Stimulated activated CD4-positive, alpha-beta T cell treated with anti-CD3 and anti-CD28 coated beads, TNF-alpha, amount 100 ng/mL, for 24 hours (primary cell): ENCODE measurements at places on chromosomes 1 and 21.

DNA sequence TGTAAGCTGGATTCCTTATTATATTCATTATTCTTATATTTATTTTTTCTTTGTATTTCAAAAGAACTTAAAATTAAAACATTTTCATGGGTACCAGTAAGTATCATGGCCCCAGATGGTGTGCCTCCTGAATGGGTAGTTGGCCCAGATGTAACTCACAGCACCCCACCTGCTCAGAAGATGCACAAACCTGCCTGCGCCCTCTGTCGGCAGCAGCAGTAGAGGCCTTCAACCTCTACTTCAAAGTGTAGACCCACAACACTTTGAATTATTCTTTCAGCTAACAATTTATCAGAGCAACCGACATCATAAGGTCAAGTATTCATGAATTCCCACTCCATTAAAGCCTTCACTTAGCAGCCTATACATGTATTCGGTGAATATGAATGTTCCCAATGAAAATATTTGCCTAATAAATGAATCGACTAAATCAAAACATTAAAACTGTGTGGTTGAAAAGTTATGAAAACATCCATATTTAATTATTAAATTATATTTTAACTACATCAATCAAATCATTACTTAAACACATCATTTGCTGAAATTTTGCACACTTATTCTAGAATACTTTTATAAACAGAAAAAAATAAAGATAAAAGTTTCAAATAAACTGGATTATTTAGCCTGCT lies 25.4 kb downstream of the PIGM start:
- peak; percentile 46 for DNase-seq

DNA sequence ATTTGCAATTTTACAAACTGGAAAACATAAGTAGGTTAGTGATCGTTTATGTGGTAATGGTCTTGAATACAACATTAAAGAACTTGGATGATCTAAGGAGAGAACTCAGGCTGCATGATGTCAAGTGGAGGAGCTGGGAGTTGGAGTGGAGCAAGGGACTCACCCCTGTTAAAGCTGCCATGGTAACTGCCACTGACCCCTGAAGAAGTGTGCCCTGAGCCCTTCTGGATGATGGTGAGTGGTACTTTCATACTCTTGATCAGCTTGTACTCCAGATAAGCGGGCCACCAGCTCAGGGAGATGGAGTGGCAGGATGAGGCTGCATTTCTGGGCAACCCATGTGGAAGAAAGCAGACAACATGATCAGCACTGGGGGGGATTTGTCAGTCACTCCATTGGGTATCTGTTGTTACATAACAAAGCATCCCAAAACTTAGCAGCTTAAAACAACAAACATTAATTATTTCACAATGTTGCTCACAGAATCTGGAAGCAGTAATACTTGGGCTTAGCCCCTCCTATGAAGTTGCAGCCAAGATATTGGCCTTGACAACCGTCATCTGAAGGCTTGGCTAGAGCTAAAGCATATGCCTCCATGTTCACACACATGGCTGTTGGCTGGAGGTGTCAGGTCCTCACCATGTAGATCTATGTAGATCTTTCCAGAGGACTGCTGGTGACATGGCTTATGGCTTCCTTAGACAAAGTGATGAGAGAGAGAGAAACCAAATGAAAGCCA lies 213.8 kb downstream of the DUSP10 start:
- DNase-seq: no peak

DNA sequence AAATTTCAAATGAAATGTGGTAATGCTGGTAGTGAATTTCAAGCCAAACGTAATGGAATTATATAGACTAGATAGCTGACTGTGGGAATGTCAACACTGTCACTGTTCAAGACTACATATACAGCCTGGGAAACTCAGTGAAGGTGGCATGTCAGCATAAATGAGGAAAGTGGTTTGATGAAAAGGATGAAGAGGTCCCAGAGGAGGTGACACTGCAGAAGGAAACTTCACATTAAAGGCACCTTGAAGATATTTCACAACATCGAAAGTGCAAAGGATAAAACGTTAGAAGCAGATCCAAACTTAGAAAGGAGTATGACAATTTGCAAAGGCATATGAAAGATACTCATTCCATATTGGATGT lies 25.7 kb downstream of the MAPKAPK2 start:
- DNase-seq: no peak

- DNase-seq: peak; percentile 50
These were observed at the start of gene BEND5 for GRCh38 chr1:48776393-48777218. TSS of gene BEND5 (minus strand) at chr1:48776891. CDS start at chr1:48776831, 60 bp downstream.

GRCh38 chr1:102896286-102896685 lies 212.0 kb downstream of the COL11A1 start:
- no peak for DNase-seq

DNA sequence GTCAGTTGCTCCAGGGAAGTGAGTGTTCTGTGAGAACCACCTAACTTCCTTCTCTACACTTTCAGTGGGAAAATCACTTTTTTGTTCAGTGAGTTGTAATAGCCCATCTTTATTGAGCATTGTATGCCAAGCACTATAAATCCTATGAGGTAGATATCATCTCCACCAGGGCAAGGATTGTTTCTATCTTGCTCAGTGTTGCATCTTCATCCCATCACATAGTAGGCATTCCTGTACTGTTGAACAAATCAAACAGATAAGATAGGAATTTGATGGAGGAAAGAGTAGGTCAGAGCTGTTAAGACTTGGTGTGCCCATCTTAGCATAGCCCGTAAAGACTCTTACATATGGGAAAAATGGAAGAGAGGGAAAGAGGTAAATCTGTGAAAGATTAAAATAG lies 2.9 kb upstream of the PIGV start:
- DNase-seq: no peak

GRCh38 chr1:218677026-218677425 lies 331.9 kb downstream of the TGFB2 start:
- no peak for DNase-seq

- no peak for DNase-seq
These were observed 40.8 kb downstream of the BCAR3 start for GRCh38 chr1:93640656-93641440.

DNA sequence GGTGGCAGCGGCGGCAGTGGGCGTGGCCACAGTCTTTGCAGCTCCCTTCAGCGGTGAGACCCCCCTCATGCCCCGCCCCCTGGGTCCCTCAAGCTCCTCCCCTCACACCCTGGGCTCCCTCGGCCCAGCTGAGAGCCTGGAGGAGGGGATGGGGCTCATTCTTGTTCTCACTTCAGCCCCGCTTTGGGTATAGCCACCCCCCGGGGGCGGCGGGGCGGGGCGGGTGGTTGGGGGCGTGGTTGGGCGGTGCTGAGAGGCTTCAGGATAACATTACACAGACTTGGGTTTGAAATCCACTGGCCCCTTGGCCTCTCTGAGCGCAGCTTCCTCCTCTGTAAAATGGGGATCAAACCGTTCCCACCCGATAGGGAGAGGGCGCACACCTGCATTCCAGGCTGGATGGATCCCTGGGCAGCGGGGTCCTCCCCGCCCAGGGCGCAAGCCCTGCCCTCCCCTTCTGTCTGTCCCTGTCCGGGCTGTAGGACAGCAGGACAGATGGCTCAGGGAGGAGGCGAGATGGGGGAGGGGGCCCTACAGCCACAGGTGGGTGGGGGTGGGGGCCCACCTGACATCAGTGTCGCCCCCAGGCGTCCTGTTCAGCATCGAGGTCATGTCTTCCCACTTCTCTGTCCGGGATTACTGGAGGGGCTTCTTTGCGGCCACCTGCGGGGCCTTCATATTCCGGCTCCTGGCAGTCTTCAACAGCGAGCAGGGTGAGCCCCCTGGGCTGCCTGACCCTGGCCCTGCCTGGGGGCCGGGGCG lies 5.1 kb downstream of the CLCNKA start:
- DNase-seq: no peak
